ENCODE measurements at places on chromosomes 13 and 19. TPM values are rescaled to one million over a fixed set of nuclear protein-coding genes. Genes with fewer than 3 reads are reported as not detected.

C19orf33 gene
- total RNA-seq: not detected

F10 gene
- total RNA-seq: not detected

DNA sequence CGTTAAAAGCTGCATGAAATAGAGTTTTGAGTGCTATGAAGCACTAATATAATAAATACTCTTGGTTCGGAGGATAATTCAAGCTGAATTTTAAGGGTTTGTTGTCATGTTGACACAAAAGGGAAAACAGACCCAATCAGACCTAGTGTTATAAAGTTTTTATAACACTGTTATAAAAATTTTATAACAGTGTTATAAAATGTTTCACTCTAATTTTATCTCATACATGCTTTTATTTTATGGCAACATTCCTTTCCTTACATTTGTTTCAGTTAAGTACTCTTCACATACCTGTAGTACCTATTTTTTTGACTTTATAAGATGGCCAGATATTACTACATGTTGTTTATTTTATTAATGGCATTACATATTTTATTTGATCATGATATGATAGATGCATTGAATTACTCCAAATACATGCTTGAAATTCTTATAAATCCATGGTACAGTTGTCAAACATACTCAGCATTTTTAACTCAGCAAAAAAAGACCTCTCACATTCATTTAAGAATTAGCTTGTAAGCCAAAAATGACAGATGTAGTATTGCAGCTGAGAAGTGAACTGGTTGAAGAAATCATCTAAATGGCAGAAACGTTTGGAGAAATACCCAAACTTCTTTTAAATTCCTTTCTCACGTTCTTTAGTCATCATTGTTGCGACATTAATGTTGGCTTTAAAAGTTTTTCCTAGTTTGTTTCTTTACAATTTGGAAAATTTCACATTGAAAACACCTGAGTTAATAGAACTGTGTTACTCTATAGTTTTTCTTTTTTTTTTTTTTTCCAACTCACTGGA, 104.5 kb downstream of the PIBF1 start:
- DNase-seq: no peak

DNA sequence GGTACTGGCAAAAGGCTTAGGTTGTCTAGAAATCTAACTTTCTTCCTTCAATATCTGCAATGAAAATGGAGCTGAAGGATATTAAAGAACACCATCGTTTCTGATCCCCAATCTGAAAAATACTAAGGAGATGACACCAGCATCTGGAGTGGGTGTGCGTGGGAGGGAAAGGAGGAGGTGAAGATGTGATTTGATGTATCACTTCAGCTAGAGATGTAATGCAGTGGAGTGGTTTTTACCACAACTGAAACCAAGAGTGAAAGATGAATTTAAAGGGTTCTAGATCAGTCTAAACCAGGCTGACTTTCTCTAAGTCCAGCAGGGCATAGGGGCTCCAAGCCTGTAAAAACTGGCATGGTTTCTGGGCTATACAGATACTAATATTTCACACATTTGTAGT, 148.4 kb downstream of the AKAP11 start:
- DNase-seq: no peak

ZNF471 gene
- 1.1 TPM for total RNA-seq

SIGLEC12 gene
- total RNA-seq: 0.60 TPM

CYP4F8 gene
- total RNA-seq: not detected

DNA sequence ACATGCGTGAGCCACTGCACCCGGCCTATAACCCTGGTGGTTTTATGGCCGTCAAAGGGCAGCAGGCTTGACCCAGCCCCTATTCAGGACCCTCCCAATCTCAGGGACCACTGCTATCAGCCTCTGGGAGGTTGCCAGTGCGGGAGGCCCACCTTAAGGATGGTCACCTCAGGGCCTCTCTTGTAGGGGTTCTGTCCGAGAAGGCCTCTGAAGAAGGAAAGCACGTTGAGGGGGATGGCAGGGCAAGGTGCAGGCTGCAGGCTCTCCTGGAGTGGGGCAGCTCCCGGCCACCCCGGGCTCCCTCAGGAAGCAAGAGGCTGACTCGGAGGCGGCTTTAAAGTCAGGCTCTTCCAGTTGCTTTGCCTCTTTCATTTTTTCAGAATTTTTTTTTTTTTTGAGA, 6.0 kb upstream of the GRTP1 start:
- no peak for DNase-seq

DNA sequence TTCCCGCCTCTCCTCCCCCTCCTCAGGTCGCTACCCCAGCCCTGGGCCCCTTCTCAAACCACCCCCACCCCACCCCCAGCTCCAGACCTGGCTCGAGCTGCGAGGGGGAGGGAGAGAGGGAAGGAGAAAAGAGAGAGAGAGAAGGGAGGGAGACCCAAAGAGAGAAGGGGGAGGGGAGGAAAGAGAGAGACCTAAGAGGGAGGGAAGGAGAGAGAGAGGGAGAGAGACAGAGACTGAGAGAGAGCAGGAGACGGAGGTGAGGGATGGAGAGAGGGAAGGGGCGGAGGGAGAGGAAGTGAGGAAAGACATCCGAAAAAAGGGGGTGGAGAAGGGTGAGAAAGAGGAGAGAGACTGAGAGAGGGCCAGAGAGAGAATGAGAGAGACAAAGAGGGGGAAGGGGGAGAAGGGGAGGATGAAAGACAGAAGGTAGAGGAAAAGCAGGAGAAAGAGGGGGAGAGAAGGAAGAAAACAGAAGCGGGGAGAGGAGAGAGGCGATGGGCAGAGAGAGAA, 2.0 kb upstream of the SPACA6 start:
- DNase-seq: no peak

POSTN gene
- not detected for total RNA-seq

GRCh38 chr13:87123987-87124784, 547.0 kb upstream of the SLITRK5 start:
- no peak for DNase-seq

- DNase-seq: no peak
These were observed 116.7 kb downstream of the FREM2 start for GRCh38 chr13:38803531-38803930.

CCNA1 gene
- not detected for total RNA-seq

CERS1 gene
- not detected for total RNA-seq

SIGLEC9 gene
- 0.93 TPM for total RNA-seq

DNA sequence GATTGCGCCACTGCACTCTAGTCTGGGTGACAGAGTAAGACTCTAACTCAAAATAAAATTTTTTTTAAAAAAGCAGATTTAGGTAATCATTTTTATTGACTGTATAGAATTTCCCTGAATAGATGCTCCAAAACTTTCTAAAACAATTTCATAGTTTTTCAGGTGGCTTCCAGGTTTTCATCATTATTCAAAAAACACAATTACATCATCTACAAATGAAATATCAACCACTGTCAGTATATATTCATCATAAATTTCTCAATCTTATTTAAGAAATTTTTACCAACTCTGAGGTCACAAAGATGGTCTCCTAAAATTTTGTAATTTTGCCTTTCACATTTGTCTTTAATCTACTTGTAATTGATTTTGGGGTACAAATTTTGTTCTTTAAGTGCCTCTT, 48.1 kb downstream of the ZC3H13 start:
- no peak for DNase-seq

DNA sequence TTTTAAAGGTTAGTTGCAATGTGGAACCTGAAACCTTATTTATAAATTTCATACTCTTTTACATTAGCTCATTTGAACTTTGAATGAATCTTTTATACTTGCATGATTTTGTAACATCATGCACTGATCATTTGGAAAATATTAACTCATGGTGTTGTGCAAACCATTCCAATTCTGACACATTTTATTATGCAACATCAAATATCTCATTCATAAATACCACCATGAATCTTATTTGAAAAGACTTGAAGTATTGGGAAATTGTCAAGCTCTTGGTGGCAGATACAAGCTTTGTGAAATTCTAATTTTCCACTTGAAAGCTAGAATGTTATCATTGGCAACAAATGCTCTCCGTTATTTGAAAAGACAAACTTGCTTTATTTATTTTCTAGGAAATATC, 379.9 kb upstream of the PCDH20 start:
- no peak for DNase-seq

GRCh38 chr19:12527034-12527836, 24.0 kb downstream of the ZNF564 start:
- DNase-seq: no peak

CCDC70 gene
- total RNA-seq: not detected

MEF2B gene
- 1.5 TPM for total RNA-seq

DNA sequence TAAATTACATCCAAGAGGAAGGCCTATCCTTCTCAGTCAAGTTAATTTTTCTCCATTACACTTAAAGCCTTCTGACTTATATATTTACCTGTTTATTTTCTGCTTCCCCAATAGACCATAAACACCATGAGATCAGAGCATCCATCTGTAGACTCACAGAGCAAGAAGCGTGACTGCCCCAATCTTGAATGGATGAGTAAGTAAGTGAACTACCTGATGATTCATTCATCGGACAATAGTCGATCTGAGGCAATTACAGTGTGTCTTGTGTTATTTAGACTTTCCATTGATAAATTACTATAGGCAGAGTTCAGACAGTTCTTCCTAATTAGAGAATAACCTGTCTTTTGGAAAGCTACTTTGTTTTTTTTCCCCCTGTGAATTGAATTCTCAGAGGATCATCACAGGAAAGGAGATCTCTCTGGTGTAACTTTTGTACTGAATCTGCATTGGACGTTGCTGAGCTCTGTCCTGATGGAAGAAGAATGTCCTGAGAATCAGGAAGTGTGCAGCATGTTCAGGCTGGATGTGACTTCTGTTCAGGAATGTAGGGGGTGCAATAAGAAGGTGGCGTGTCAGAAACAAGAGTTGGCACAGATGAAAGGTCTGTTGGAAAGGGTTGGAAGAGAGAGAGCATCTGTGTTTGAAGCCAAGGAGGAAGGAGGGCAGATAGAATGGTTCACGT, 367.0 kb downstream of the NALCN start:
- DNase-seq: no peak

ZNF534 gene
- total RNA-seq: not detected

MEIOSIN gene
- total RNA-seq: not detected

GRCh38 chr19:47068246-47068645, 19.8 kb upstream of the TMEM160 start:
- DNase-seq: no peak

GRCh38 chr19:52936151-52936953, 13.1 kb upstream of the ZNF888 start:
- no peak for DNase-seq

GRCh38 chr19:18894254-18895037, 1.5 kb downstream of the CERS1 start:
- DNase-seq: no peak

- no peak for DNase-seq
These were observed 100.7 kb downstream of the CRYL1 start for GRCh38 chr13:20424949-20425348.

GRCh38 chr13:90502153-90502552, 845.3 kb upstream of the MIR17HG start:
- no peak for DNase-seq

GRCh38 chr13:24910502-24911132, 146.6 kb downstream of the RNF17 start:
- DNase-seq: no peak

DNA sequence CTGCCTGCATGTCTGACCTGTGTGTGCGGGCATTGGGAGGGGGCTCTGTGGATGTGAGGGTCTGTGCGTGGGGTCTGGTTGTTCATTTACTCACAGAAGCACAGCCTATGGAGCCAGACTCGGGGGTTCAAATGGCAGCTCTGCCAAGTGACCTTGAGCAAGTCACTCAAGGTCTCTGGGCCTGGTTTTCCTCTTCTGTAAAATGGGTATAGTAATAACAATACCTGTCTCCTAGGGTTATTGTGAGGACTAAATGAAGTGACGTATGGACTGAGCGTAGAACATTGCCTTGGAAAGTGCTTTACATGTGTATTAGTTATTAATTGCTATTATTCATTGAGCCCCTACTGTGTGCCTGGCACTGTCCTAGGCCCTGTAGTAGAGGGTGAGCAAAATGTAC, 24.4 kb downstream of the CKM start:
- DNase-seq: no peak

DNA sequence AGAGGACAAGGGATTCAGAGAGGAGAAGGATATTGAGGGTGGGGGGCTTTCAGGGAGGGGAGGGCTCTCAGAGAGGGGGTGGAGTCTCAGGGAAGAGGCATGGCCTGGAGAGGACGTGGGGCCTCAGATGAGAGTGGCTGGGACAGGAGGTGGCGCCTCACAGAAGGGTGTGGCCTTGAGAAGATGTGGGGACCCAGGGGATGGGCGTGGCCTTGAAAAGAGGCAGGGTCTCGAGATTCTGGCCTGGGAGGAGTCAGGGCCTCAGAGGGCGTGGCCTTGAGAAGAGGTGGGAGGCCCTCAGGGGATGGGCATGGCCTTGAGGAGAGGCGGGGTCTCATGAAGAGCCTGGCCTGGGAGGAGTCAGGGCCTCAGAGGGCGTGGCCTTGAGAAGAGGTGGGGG, 23.7 kb upstream of the TNFSF14 start:
- DNase-seq: no peak

DNA sequence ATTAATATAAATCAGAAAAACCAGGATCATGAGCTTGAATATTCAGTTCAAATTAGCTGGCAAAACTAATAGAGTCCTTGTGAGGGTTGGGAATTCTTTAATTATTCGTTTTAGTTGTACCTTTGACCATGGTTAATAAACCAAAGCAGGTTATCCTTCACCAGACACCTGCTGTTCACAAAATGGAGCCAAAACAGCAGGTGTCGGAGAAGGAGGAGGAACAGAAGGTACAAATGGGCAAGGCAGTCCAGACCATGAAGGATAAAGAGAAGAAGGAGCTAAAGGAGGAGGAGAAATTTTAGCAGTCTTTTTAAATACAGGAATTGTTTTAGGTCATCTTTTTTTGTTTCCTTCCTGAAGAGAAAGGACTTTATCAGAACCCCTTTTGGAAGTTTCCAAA, 106.1 kb downstream of the NHLRC3 start:
- no peak for DNase-seq

GRCh38 chr13:49370371-49370770, 73.5 kb downstream of the CAB39L start:
- DNase-seq: no peak

ATP4A gene
- not detected for total RNA-seq

DNA sequence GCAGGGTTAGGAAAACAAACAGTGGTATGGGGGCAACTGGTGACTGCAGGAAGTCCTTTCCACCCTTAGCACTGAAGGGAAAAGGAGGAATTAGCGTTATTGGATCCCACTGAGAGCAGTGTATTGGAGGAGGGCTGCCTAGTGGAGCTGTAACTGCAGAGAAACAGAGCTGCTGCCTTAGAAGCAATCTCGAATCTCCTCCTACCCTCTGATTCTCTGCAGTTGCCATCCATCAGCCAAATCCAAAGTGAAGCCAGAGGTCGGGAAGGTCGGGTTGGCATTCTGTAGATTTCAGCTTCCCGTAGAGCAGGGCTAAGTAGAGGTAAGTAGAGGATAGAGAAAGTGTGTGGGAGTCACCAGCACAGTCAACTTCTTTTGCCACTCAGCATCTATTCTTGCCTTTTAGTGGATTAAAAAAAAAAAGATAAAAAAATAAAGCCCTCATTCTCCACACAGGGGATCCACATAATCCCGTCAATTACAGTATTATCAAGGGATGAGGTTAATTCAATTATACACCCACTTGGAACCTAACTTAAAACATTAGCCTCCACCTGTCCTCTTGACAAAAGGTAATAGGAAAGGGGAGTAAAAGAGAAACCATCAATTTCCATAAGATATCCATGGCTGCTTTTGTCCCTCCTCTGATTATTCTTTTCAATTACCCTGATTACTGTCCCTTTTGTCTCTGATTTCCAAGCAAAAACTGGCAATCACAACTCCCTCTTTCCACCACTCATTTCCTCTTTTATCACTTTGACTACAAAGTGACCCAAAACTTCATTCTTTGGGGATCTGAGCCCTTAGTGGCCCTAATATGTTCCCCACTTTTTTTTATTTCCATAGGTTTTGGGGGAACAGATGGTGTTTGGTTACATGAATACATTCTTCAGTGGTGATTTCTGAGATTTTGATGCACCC, 234.7 kb downstream of the RBM26 start:
- no peak for DNase-seq

SPIB gene
- total RNA-seq: 1.00 TPM

All from CD8-positive, alpha-beta memory T cell (primary cell).